CD4-positive, alpha-beta T cell treated with Interleukin-1 beta for 1 hour (primary cell): ENCODE measurements at places on chromosomes 4 and X.

GRCh38 chr4:187478292-187479140 is 517.1 kb upstream of the ZFP42 start:
- DNase-seq: no peak

GRCh38 chrX:154649503-154650220 is 3.7 kb downstream of the CTAG2 start:
- no peak for DNase-seq

- no peak for DNase-seq
Observed at GRCh38 chr4:101115887-101116286, 231.4 kb downstream of the PPP3CA start.

GRCh38 chr4:26473893-26474292 is 16.4 kb downstream of the CCKAR start:
- DNase-seq: no peak

DNA sequence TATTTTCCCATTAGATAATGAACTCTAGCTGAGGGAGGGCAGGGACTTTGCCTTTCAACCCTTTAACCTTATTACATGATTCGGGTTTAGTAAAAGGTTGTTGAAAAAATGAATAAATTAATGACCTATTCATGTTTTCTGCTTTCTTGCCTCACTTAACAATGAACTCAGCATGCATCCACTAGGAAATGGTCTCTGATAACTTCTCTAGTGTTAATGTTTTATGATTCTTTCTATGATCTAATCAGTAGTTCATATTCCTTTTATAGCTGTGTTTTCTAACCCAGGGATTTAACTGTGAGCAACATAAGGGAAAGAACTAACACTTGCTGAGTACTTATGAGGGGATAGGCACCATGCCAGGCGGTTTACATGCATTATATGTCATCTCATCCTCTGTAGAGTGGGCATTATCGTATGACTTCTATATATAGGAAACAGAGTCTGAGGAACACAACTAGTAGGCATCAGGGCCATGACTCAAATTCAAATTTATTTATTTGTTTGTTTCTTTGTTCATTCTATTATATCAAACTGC is 236.7 kb upstream of the MAB21L2 start:
- DNase-seq: no peak

GRCh38 chrX:94908648-94909047 is 1234.6 kb downstream of the FAM133A start:
- DNase-seq: no peak

- no peak for DNase-seq
Observed at GRCh38 chr4:186935901-186936300, 212.2 kb upstream of the FAT1 start.

GRCh38 chr4:15677507-15677988 is 4.1 kb upstream of the FAM200B start:
- no peak for DNase-seq

DNA sequence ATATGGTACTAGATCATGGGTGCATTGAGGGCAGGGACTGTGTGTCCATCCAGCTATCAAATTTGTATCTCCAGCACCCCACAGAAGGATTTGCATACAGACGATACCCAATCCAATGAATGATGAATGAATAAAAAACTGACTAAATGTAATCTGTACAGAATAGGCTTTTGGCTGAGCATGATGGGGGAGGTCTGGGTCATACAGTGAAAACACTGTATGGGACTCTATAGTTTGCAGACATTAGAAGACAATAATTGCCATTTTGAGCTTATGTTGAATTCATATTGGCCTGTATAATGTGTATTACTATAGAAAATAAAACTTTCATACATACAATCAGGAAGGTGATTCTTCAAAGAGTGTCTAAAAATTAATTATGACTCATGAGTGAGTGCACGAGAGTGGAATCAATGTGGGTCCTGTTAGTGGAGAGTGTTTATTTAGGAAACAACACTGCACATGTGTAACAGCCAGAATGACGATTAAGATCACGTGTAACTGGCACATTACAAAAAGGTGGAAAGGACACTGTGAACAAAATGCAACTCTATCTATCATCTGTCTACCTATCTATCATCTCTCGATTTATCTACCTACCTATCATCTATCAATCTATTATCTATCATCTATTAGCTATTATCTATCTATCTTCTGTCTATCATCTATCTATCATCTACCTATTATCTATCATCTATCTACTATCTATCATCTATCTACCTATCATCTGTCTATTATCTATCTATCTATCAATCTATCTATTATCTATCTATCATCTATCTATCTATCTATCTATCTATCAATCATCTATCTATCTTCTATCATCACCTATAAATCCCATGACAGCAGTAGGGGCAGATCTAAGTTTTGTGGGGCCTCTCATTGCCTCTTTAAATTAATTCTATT is 201.3 kb downstream of the PTTG2 start:
- no peak for DNase-seq

DNA sequence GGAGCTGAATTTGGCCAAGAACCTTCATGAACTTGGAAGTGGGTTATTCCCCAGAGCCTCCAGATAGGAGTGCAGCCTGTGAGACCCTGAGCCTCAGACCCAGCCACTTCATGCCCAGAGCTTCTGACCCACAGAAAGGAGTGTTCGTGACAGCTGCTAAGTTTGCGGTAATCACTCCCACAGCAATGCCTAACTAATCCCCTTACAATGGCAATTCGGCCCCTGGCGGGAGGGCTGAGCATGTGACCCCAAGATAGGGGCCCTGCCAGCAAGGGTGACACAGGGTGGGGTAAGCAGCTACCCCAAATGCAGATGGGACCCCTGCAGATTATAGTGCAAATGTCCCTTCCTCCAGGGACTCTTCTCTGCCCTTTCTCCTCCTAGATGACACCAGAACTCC is 22.5 kb downstream of the PNMA6E start:
- DNase-seq: no peak

DNA sequence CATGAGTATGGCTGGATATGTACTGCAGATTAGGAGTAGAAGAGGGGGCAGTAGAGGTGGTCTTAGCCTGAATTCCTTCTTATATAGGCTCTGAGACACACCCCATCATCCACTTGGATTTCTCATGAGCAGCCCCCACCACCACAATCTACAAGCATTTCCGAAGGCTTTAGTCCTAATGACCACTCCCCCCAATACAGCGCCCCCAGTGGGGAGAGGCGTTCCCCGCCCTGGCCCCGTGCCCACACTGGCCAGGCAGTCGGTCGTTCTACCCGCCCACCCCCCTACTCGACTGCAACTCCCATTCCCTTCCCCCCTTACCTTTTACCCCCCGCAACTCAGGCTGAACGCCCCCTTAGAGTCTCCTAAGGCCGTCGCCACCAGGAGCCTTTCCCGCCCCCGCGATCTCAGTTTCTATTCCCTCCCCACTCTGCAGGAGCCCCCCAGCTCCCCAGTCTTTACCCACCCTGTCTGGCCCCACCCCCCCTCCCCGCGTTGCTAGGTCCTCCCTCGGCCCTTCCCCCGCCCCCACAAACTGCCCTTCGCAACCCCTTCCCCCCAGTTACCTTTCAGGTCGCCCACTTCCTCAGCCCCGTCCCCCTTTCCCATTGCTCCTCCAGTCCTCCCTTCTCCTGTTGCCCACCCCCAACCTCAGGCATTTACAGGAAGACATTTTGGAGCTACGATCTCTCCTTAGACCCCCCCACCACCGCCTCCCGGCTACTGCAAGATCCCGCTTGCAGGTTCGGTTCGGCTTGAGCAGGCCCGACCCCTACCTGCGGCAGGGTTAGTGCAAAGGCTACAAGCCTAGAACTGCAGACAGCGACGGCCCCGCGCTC is 468 bp downstream of the ZMYM3 start:
- DNase-seq: peak; percentile 44

DNA sequence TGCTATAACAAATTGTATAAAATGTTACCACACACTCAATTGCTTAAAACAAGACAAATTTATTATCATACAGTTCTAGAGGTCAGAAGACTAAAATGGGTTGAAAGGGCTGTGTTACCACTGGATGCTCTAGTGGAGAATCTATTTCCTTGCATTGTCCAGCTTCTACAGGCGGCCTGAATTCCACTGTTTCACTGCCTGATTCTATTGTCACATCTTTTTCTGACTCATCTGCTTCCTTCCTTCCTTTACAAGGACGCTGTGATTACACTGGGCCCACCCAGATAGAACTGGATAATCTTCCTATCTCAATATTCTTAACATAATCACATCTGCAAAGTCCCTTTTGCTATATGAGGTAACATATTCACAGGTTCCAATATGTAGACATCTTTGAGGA is 19.4 kb upstream of the ARMCX1 start:
- no peak for DNase-seq

DNA sequence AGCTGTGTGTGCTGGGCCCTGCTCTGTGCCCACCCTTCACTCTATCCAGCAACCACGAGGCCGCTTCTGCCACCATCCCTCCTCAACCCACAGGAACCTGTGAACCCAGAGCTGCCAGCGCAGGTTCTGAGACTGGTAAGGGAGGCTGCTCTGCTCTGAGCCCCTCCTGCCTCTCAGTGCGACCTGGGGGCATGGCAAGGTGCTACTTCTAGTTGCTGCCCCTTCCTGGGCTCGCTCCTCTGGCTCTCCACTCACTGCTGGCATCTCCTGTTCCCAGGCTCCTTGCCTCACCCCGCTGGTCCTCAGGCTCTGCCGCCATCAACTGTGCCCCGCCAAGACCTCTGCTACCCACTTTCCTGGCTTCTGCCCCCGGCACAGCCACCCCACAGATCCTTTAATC is 39.3 kb downstream of the RNF212 start:
- no peak for DNase-seq

- no peak for DNase-seq
Observed at GRCh38 chrX:80751456-80751855, 58.2 kb downstream of the BRWD3 start.

- DNase-seq: no peak
Observed at GRCh38 chr4:70935038-70935695, 33.0 kb downstream of the MOB1B start.

DNA sequence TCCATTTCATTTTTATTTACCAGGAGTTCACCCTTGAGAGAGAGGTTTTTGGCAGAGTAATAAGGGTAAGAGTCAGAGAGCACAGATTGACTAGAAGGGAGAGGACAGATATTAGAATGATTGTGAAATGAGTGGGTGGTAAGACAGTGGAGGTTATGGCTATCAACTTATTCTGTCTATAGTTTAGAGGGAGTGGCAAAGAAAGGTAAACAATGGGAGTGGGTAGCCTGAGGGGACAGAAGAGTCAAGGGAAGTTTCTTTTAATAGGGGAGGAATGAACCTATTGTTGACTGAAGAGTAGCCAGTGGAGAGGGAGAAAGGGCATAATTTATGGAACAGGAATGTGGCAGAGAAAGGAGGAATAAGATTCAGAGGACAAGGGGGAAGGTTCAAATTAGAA is 186.5 kb upstream of the NRK start:
- no peak for DNase-seq

DNA sequence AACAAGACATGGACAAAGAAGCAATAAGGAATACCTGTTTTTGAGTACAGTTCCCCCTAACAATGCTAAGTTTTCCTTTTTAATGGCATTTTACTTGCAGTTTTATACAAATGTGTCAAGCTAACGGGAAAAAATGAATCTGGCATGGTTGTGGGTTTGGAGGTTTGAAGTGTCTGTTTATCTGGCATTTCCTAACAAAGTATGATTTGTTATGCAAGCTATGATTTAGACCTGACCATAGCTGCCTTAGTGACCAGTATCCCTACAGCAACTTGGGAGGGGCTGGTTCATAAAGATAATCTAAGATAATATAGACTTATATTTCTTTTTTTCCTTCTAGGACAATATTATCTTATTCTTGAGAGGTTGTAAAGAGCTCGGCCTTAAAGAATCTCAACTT is 60.6 kb downstream of the LIMCH1 start:
- DNase-seq: no peak

GRCh38 chr4:68375667-68376559 is 26.0 kb upstream of the YTHDC1 start:
- DNase-seq: peak; percentile 50

DNA sequence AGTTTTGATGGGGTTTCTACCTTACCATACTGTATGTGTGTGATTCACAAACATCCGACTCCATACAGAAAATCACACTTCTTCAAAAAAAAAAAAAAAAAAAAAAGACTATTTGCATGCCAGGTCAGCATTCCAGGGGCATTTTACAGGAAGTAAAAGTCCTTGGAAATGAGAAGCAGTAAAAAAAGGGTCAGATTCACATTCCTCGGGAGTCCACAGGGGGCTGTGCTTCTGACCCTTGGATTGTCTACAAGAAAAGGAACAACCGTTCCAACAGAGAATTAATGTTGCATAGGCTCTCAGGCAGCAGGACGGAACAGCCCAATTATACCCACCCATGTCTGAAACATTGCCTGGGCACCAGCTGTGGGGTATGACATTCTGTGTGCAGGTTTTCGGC is 290.3 kb downstream of the LDB2 start:
- DNase-seq: no peak

GRCh38 chr4:101019313-101019712 is 328.0 kb downstream of the PPP3CA start:
- DNase-seq: no peak

DNA sequence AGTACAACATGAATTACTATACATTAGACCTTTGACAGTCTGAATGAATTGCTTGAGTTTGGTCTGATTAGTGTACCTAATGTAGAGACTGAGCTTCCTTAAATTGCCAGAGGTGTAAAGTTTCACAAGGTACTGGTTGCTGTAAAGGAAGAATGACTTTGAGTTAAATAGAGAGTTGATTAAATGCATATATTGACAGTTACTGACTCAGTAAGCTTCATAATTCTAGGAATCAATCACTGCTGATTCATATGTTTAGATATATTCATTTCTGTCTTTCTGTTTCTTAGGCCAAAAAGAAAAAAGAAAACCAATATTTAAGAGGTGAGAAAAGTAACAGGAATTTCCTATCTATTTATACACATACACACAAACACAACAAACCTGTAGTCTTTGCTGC is 16.2 kb upstream of the ART3 start:
- DNase-seq: no peak
